ENCODE measurements at places on chromosomes 6 and 20.

DNA sequence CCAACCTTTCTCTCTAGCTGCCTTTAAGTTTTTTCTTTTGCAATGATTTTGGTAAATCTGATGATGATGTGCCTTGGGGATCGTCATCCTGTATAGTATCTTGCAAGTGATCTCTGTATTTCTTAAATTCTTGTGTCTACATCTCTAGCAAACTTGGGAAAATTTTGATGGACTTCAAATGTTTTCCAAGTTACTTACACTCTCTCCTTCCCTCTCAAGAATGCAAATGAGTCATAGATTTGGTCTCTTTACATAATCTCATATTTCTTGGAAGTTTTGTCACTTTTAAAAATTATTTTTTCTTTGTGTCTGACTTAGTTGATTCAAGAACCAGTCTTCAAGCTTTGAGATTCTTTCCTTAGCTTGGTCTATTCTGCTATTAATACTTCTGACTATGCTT, 176.4 kb downstream of the TBC1D32 start:
- no peak for DNase-seq

DNA sequence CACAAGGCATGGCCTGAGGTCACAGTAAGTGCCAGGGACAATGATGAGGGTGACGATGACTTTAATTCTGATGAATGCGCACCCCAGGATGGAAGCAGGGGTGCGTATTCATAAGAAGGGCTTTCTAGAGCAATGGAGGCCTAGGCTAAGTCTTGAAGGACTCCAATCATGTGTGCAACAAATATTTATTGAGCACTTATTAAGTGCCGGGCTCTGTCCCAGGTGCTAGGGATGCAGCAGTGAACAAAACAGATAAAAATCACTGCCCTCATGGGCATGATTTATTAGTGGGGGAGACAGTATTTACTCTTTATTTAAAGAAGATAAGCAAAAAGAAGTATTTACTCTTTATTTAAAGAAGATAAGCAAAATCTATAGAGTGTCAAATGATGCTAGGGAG, 198.2 kb upstream of the KCNG1 start:
- no peak for DNase-seq

GRCh38 chr6:46867411-46867810, 54.3 kb downstream of the ADGRF5 start:
- no peak for DNase-seq

GRCh38 chr20:35394271-35394670, 17.5 kb downstream of the UQCC1 start:
- no peak for DNase-seq

DNA sequence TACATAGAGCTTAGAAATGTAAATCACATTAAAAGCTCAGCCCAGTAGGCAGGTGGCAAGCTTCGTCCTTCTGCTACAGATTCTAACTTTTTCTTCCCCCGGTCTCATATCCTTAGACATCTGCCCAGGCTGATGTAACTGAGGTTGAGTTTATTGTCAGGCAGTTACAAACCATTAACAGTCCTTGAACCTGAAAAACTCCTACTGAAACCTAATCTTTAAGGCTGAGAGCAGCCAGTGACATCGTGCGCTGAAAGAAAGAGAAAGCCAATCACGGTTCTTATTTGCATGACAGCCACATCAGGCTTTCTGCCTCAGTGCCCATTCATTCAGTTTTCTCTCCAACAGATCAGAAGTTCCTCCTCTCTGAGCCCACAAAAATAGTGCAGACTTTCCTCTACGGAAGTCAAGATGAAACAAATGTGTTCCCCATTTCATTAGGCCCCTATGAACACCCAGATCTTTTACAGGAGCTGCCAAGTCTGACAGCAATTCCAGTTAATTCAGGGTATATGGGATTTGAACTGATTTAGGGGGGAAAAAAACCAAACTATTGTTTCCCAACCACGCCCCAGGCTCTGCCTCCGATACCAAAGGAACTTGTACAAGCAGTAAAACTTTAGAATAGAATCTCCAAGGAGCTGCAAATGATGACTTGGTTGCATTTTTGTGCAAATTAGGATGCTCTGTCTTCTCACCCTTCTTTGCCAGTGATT, at the start of gene NHSL1:
NHSL1 (minus strand) TSS at position 192 of the 716 bp plus-strand sequence. CDS start 204 bp downstream, outside the sequence.
- no peak for DNase-seq

- DNase-seq = no peak
These were observed 17.5 kb downstream of the TMEM244 start for GRCh38 chr6:129843573-129843972.
